Vein endothelial cell (primary cell): ENCODE measurements at places on chromosomes 1 and 21. TPM values are rescaled to one million over a fixed set of nuclear protein-coding genes. Genes with fewer than 3 reads are reported as not detected.

Gene SRGAP2C
- total RNA-seq, result 23.2 and 32.8 TPM in 2 replicates

Gene ZBTB40
- 14.7 and 18.5 TPM in 2 replicates for total RNA-seq

Gene DENND1B
- 8.0 and 8.8 TPM in 2 replicates for total RNA-seq

Gene FNDC10
- total RNA-seq, result 2.5 and 2.6 TPM in 2 replicates

Gene GPBP1L1
- total RNA-seq, result 111 and 128 TPM in 2 replicates

Gene SERTAD4
- total RNA-seq, result 3.2 and 3.3 TPM in 2 replicates

Gene OPRD1
- not detected in 2 replicates for total RNA-seq

Gene NCF2
- total RNA-seq, result 0.10 TPM in 1 of 2 replicates, not detected in the other

Gene GSTM1
- total RNA-seq, result 20.6 TPM in 1 of 2 replicates, not detected in the other

Gene DNASE2B
- not detected in 2 replicates for total RNA-seq

Gene OR2T2
- total RNA-seq, result not detected in 2 replicates

Gene CLCC1
- total RNA-seq, result 24.5 and 30.3 TPM in 2 replicates

Gene KRTAP10-1
- total RNA-seq, result not detected in 2 replicates

Gene MYOC
- not detected in 2 replicates for total RNA-seq

Gene KCNQ4
- not detected in 2 replicates for total RNA-seq

Gene LGR6
- total RNA-seq, result under 0.01 TPM in 1 of 2 replicates, not detected in the other

Gene PDE9A
- 0.96 and 1.6 TPM in 2 replicates for total RNA-seq

Gene DCST2
- total RNA-seq, result not detected in 2 replicates

Gene GBP4
- 2.0 and 4.8 TPM in 2 replicates for total RNA-seq

Gene GABRD
- total RNA-seq, result not detected in 2 replicates

Gene UBE2U
- not detected in 2 replicates for total RNA-seq

Gene ACAP3
- 22.4 and 29.7 TPM in 2 replicates for total RNA-seq

Gene RAP1GAP
- total RNA-seq, result 0.57 TPM in 1 of 2 replicates, not detected in the other

Gene ADAM30
- not detected in 2 replicates for total RNA-seq

Gene CFHR5
- total RNA-seq, result not detected in 2 replicates

Gene KRTAP12-2
- total RNA-seq, result not detected in 2 replicates
